ENCODE measurements at places on chromosomes 2 and 18. TPM values are rescaled to one million over a fixed set of nuclear protein-coding genes. Genes with fewer than 3 reads are reported as not detected.

DNA sequence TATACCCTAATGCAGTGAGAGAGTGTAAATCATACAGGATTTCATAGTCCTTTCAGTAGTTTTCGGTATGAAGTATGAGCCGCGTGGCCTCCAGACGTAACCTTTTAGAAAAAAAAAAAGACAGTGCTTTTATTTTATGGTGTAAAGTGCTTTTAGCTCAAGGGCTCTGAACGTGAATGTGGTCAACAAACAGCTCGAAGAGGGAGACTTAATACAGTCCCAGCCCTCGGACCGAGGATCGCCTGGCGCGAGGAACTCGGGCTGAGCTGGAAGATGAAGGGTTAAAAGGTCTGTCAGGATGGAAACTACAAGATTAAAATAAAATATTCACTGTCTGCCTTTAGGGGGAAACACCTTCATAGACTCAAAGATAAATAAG is 4.0 kb upstream of the BCL11A start:
- DNase-seq = no peak

GPR45 gene
- not detected for total RNA-seq

DNA sequence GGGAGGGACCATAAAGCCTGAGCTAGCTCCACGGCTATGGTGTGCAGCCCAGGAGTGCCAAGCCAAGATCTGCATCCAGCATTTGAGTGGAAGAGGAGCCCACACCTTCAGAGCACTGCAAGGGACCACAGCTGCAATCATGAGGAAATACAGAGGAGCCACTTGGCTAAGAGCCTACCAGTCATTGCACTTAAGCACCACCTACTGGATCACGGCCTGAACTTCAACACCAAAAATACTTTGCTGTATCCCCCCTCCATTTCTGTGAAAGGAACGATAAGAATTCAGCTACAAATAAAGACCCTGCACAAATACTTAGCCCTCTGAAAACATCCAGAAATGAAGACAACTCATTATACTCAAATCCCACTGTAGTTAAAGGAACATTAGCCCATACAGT is 545.3 kb downstream of the TSN start:
- no peak for DNase-seq

FRZB gene
- total RNA-seq = not detected

DUSP19 gene
- total RNA-seq = 3.0 TPM

DNA sequence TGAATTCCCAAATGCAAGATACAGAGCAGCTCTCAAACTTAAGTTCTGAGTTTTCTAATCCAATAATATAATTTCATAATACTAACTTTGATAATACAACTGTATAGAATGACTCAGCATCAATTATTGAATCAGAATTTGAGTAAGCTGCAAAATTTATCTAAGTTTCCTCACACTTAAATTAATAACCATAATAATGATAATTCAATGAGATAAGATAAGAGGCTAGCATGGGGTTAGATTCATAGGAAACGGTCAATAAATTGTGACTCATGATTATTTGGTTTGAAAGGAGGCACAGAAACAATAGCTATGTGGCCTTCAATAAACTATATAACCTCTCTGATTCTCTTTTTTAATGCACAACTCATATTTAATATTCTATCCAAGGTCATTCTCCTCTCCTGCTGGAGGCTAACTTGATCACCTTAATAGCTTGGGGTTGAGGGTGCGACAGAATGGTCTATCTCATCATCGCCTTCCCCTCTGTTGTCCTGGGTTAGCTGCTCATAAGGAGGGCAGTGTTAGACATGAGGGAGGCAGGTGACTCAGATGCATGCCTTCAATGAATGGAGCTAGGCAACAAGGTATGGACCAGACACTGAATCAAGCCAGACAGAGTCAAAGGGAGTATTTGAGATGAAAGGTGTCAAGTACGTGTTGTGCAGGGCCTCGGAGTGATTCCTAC is 36.2 kb upstream of the BMP10 start:
- no peak for DNase-seq

ICOS gene
- total RNA-seq = 54.9 TPM

All from naive thymus-derived CD4-positive, alpha-beta T cell (primary cell).